ENCODE measurements at places on chromosomes 7 and 10.

DNA sequence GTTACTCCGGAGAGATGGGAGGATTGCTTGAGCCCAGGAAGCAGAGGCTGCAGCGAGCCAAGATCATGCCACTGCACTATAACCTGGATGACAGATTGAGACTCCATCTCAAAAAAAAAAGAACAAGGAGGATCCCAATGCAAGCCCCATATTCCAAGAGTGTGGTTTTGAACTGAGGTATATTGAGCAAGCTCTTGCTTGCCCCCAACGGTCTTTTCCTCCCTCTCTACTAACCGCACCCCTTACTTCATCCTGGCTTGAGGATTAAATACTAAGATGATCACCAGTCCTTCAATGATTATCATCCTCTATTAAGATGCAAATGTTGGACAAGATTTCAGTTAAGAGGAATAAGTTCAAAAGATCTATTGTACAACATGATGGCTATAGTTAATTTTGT, 12.5 kb upstream of the SRGN start:
- no peak for DNase-seq

- DNase-seq, result no peak
Measured at GRCh38 chr10:1168763-1169162, 112.6 kb downstream of the WDR37 start.

DNA sequence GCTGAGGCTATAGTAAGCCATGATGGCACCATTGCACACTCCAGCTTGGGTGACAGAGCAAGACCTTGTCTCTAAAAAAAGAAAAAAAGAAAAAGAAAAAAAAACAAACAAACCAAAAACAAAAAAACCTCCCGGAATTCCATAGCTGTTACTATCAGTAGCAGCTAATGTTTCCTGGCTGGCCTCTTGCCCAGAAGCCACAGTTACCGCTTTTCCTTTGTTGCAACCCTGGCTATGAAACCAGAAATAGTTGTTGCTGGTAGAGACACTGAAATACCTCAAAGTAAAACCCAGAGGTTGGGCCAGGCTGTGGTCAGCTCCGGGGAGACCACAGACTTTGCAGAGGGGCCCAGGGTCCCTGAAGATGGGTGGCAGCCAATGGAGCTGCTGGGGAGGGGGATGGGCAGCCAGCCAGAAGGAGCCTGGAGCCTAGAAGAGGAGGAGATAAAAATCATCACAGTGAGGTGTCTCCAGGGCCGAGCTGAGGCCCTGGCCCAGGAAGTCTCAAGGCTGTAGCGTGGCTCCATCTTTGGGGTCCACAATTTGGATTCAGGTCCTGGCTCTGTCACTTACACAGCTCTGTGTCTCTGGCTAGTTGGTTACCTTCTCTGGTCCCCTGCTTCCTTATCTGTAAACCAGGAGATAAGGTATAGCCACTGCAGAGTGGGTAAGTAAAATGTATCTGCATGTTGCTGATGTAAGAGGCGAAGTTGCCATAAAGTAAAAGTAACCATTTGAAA, 3.4 kb upstream of the CHST12 start:
- no peak for DNase-seq

GRCh38 chr7:98265841-98266271, 13.8 kb upstream of the TECPR1 start:
- DNase-seq, result no peak

DNA sequence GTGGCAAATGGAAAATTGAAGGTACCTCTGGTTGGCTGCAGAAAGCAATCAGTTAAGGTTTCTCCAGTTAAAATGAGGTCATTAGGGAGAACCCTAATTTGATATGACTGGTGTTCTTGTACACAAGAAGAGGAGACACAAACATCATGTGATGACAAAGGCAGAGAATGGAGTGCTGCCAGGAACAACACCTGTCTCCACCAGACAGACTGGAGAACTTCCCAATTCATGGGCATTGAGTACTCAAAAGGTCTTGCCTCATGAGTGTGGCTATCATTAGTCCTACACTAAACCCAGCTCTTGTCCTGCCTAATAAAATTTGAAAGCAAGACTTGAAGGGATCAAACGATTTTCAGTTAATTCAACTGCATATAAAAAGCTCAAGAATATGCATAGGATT, 152.6 kb downstream of the PTPN20 start:
- no peak for DNase-seq

DNA sequence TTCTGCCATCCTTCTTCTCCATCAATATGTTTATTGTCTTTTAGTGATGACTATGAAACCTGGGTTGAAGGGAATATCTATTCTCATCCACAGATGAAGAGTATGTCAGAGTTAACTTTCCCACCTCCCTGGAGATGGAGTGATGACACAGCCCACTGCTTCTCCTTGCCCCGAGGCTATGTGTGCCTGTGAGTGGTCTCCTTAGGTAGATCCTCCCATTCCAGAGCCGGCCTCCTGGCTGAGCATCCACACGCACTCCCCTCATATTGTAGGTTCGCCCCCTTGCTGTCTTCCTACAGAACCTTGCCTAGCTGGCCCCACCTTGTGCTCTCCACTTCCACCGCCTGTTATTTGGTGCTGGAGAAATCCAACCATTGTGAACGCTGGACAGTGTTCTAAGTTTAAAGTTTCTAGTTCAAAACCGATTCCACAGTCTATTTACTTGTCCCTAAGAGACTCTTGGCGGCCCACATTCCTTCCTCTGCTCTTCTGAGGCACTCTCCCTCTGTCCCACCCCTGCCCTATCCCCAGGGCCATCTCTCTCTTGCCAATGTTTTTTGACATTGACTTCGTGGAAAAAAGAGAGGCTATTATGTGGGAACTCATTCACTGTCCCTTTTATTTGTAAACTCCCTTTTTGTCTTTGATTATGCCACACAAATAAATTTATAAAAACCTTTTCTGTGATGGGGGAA, 168.0 kb downstream of the ZNF438 start:
- DNase-seq, result no peak

- DNase-seq, result no peak
Measured at GRCh38 chr7:30726296-30727006, 25.5 kb upstream of the INMT start.

DNA sequence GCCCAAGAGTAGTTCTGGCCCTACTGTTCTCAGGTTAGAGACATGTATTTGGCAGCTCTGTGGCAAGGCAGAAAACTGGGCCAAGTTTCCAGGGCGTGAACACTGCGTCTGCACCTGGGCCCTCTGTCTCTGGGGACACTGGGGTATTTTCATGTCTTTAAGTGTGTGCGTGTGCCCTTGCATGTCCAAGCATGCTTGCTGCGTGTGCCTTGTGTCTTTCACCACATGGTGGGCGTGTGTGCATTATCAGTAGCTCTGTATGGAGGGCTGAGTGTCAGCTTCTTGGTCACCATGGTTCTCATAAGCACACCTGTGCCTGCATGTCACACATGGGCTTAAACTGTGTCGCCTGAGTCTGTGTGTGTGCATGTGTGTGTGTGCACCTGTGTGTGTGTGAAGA, 69.3 kb downstream of the HIPK2 start:
- DNase-seq, result no peak

DNA sequence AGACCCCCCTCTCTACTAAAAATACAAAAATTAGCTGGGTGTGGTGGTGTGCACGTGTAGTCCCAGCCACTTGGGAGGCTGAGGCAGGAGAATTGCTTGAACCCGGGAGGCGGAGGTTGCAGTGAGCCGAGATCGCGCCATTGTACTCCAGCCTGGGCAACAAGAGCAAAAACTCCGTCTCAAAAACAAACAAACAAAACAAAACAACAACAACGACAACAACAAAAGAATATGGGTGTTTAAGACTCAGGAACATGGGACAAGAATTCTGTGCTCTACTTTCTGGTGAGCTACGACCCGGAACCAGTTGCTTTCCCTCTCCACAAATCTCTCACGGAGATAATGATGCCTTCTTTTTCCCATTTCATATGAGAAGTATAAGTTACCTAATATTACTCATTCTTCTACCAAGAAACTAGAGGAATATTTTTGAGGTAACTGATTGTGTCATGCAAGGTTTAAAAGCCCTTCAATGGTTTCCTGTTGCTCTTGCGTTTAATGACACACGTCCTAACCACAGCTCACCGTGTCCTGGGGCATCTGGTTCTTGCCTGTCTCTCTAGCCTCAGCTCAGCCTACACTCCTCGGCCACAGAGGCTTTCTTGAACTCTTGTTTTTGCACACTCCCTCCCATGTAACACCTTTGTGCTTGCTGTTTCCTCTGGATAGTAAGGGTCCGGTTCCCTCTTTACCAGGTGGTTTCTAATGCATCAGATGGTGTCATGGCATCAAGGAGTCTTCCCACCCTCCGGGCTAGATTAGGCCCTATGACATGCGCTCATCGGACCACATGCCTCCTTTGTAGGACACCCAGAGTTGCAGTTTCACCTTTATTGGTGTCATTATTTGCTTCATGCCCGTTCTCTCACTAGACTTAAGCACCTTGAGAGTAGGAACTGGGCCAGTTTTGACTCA, 67.5 kb downstream of the PFKFB3 start:
- DNase-seq, result no peak

DNA sequence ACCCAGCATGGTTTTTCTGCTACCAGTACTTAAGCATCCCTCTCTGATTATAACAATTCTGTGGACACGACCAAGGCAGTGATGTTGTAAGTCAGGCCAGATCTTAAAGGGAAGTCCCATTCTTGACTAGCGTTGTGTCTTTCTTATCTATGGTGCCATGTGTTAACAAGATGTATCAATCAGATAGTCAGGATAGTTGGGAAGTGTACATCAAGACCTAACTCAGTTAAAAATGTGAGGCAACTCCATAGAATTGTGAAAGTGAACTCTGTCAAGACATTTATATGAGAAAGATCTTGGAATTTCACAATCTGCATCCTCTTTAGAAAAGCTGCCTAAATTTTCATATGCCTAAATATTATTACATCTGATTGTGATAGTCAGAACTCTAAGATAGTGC, 341.7 kb upstream of the SEMA3D start:
- no peak for DNase-seq

GRCh38 chr7:44486693-44487092, 3.8 kb downstream of the NUDCD3 start:
- DNase-seq, result no peak

GRCh38 chr7:148921806-148922205, 37.7 kb upstream of the EZH2 start:
- no peak for DNase-seq

GRCh38 chr10:1230138-1230537, 174.0 kb downstream of the WDR37 start:
- no peak for DNase-seq

- no peak for DNase-seq
Measured at GRCh38 chr10:2022401-2022800, 285.1 kb upstream of the ADARB2 start.

DNA sequence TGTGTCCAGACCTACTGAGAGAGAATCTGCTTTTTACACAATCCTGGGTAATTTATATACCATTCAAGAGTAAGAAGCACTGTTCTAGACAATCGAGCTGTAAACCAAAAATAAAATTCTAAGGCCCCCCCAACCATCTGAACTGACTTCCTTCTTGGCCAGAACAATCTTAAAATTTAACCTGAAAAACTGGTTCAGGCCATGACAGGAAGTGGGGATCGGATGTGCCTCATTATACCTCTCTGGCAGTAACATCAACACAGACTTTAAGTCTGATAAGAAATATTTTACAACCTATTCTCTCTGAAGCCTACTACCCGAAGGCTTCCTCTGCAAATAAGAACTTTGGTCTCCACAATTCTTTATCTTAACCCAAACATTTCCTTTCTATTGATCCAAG, 75.2 kb upstream of the KIF5B start:
- no peak for DNase-seq

- DNase-seq, result no peak
Measured at GRCh38 chr7:80357530-80357929, 154.3 kb downstream of the GNAT3 start.

GRCh38 chr10:91271886-91272285, 51.4 kb downstream of the PCGF5 start:
- no peak for DNase-seq

GRCh38 chr10:123567984-123568739, 98.0 kb upstream of the GPR26 start:
- no peak for DNase-seq

DNA sequence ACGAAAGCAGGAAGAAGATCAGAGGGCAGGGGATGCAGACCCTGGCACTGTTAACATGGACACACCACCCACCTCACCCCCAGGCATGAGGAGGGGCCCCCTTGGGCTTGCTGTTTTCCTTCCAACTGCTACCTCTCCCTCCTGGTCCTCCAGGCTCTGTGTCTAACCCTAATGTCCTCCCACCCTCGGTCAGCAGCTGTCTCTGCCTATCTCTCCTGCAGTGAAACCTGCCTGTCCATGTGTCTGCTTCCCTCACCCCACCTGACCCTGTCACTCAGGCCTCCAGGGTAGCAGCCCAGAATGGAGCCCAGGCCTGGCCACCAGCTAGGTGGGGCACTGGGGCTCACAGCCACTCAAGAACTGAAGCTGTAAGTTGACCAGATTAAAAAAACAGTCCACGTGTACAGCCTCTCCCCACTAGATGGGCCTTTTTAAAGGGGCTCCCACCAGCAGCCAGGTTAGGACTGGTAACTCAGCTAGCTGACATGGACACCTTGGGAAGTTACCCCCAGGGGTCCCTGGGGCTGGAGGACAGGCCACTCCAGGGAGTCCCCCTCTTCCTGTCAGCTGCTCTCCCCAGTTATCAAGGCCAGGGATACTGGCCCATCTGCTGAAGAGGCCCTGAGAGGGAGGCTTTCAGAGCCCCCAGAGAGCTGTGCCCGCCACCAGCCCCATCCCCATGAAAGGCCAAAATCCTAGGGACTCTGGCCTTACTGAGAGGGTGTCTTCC, 1.5 kb downstream of the SMARCD3 start:
- no peak for DNase-seq

DNA sequence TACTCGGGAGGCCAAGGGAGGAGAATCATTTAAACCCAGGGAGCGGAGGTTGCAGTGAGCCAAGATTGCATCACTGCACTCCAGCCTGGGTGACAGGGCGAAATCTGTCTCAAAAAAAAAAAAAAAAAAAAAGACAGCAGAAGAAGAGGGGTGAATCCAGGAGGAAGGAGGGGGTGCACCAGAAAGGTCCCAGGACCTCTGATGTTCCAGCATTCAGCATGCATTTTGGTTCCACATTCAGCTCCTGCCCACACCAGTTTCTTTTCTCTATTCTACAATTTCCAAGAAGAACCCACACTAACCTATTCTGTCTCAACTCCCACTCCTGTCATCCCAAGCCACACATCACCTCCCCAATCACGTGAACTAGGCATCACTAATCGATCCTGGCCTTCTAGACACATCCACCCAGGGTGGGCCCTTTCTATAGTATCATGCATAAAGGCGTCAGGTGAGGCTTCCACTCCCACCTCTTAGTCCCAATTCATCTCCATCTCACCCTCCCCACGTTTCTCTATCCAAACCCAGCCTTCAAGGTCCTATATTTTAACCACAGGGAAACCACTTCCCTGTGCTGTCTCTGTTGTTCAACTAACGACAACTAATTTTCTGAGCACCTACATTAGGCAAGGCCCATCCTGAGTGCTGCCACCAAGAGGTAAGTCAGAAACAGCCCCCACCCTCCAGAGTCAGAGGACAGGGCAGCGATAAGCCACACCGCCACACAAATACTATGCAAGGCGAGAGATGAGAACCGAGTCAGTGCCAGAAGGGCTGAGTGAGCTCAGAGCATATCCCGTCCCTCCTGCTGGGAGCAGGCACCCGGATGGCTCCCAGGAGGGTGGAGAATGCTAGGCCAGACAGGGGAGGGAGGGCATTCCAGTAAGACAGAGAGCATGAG, 2.2 kb downstream of the ANXA11 start:
- DNase-seq, result no peak

GRCh38 chr10:79415736-79416577, 29.5 kb downstream of the ZCCHC24 start:
- DNase-seq, result no peak
